ENCODE measurements at places on chromosomes 5 and 9. TPM values are rescaled to one million over a fixed set of nuclear protein-coding genes. Genes with fewer than 3 reads are reported as not detected.

The PCDHAC2 gene
- 22.6 TPM for polyA plus RNA-seq

The SPINK7 gene
- not detected for polyA plus RNA-seq

The CAVIN4 gene
- 0.11 TPM for polyA plus RNA-seq

The WDR41 gene
- polyA plus RNA-seq: 83.0 TPM

The PHYHD1 gene
- polyA plus RNA-seq: not detected

The SOX30 gene
- 0.95 TPM for polyA plus RNA-seq

The TOR2A gene
- 2.4 TPM for polyA plus RNA-seq

The ZDHHC11 gene
- 3.3 TPM for polyA plus RNA-seq

The GABBR2 gene
- polyA plus RNA-seq: 253 TPM

The C9orf50 gene
- not detected for polyA plus RNA-seq

The ARAP3 gene
- polyA plus RNA-seq: 0.55 TPM

The MOB3B gene
- polyA plus RNA-seq: 5.7 TPM

The HSDL2 gene
- 14.3 TPM for polyA plus RNA-seq

The NTNG2 gene
- 0.13 TPM for polyA plus RNA-seq

The NIPBL gene
- 42.0 TPM for polyA plus RNA-seq

The CMBL gene
- 16.6 TPM for polyA plus RNA-seq

The MXD3 gene
- not detected for polyA plus RNA-seq
